ENCODE measurements at places on chromosomes 3 and 15.

GRCh38 chr15:68543165-68544008 lies 35.4 kb upstream of the CORO2B start:
- DNase-seq = no peak

- no peak for DNase-seq
These were observed 140.0 kb downstream of the MEIS2 start for GRCh38 chr15:36960179-36960946.

DNA sequence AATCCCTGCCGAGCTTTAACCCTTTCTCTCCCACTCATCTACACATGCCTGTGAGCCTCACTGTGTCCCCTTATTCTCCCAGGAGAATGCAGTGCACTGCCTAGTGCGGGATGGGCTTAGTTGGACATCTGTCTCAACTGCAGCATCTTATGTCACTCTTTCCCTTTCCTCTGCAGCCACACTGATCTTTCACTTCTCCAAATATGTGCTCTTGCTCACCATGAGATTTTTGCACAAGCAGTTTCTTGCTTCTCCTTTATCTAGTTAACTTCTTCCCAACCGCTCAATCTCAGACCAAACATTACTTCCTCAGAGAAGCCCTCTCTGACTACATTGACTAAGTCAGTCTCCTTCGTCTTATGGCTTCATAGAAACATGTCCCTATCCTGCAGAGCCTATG lies 292.3 kb downstream of the KBTBD8 start:
- no peak for DNase-seq

DNA sequence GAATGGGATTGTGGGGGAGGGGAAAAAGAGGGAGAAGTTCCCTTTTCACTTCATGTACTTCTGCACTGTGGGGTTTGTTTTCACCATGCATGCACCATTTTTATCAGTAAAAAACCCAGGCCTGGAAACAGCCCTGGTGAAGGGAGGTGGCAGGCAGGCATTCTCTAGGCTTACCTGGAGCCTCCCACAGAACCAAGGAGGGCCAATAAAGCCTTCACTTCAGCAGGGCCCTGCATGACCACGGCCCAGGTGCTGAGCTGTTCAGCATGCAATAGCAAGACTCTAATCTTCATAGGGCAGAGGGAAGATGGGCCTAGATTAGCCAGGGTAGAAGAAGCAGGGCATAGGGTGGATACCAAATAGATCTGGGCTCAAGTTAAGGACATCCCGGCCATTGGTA lies 49.6 kb downstream of the SCN5A start:
- no peak for DNase-seq

DNA sequence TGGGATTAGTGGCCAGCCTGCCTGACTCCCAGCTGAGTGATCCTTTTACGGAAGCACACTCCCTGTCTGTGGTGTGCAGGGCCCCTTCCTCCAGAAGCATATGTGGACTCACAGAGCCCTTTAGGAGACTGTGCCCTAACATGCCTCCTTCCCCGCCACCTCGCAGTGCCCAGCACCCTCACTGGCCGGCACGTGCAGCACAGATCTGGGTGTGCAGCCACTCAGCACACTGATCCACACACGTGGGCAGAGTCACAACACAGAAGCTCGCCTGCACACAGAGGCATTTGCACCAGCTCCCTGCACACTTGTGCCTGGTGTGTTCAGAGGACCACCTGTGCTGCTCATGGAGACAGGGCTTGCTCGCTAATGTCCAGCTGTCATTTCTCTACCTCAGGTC lies 23.6 kb upstream of the CSPG4 start:
- DNase-seq = no peak

All from neuronal stem cell (in vitro differentiated cells).